Stimulated activated CD8-positive, alpha-beta memory T cell treated with anti-CD3 and anti-CD28 coated beads, Interleukin-15, amount 100 ng/mL, for 1 hour (primary cell): ENCODE measurements at places on chromosomes 5 and 9.

DNA sequence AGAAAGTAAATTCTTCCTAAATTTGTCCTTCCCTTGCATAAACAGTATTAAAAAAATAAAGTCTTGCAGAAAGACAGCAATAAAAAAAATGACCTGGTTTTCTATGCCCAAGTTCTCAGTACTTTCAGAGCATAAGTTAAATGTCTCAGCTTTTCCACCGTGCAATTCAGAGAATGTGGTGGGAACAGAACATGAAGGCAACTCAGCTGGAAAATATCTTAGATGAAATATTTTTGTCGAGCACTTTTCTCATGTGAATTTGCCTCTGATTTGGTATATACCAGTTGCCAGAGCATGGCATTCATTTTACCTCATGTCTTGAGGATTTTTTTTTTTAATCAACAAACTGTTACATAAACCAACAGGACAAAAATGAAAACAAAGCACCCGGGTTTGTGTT lies 176.1 kb downstream of the CETN3 start:
- DNase-seq: no peak

- DNase-seq: no peak
Measured at GRCh38 chr9:137984005-137984404, 106.4 kb downstream of the CACNA1B start.

DNA sequence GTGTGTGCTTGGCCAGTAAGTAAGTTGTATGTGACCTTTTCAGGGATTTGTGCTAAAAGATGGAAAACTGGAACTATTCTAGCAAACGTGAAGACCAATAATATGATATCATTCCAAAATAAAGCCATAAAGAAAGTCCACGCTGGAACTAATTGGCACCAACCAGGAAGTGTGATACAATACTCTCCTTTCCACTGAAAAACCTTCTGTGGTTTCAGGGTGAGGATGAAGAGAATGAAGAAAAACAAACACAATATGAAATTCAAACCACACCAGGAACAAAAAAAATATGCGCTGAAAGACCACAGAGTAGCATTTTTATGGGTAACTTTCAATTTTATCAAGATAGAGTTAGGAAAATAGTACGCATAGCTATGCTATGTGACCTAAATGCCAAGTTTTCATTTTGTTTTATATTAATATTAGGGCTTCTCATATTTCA lies 105.8 kb downstream of the EFNA5 start:
- DNase-seq: no peak

DNA sequence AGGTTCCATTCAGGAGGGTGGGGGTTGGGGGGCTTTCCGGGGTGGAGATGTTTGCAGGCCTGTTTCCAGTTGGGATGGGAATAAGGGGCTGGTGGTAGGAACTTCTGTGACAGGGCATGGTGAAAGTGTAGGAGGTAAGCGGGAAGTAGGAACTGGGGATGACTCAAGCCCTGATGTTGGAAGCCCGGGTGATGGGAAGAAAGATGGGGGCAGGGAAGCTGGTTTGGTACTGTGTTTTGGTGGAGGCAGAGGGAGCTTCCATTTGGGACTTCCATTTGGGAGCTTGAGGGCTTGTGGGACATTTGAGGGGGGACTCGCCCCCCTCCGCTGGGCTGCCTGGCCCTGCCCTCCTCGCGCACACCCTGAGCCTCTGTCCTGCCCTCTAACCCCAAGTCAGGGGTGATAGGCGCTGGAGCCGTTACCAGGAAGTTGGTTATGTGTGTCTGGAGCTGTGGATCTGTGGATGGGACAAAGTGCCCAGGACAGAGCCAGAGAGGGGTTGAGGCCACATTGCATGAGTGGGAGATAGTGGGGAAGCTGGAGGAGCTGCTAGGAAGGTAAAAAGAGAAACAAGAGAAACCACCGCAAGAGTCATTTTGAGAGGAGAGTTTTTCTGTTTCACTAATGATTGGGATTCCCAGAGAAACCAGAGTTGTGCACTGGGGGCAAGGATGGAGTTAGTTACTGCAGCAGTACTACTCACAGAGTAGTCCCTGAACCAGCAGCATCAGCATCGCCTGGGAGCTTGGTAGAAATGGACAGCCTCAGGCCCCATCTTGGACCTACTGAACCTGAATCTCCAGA lies 6.6 kb downstream of the RGS14 start:
- no peak for DNase-seq

GRCh38 chr9:6733831-6734230 lies 23.9 kb upstream of the KDM4C start:
- DNase-seq: no peak

- DNase-seq: no peak
Measured at GRCh38 chr5:150208187-150209098, 18.6 kb downstream of the SLC6A7 start.

DNA sequence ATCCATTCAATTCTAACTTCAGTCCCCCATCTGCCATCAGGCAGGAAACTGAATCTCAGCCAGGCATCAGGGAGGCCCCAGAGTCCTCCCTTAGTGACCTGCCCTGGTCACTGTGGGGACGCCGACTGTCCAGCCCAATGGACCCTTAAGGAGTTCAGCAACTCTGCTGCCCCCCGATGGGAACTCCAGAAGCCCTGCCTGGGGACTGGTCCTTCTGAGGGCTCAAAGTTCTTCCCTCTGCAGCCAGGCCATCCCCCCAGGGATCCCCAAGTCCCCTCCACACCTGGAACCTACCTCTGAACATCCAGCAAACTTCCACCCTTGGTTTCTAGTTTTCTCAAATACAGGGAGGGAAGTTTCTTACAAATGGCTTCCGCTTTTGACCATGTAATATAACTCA lies 76.8 kb downstream of the UBE2QL1 start:
- no peak for DNase-seq

DNA sequence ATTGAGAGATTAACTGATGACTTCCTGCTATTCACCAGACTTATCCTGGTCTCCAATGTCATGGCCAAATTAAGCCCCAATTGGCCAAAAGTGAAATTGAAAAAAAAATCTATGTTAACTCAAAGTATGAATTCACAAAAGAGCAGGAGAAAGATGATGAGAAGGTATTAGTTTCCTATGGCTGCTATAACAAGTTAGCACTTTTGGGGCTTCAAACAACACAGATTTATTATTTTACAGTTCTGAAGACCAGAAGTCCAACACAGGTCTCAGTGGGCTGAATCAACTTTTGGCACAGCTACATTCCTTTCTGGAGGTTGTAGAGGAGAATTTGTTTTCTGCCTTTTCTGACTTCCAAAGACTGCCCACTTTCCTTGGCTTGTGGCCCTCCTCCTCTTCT lies 78.6 kb upstream of the TLE1 start:
- DNase-seq: no peak

- no peak for DNase-seq
Measured at GRCh38 chr9:6106711-6107339, 91.4 kb upstream of the RANBP6 start.

DNA sequence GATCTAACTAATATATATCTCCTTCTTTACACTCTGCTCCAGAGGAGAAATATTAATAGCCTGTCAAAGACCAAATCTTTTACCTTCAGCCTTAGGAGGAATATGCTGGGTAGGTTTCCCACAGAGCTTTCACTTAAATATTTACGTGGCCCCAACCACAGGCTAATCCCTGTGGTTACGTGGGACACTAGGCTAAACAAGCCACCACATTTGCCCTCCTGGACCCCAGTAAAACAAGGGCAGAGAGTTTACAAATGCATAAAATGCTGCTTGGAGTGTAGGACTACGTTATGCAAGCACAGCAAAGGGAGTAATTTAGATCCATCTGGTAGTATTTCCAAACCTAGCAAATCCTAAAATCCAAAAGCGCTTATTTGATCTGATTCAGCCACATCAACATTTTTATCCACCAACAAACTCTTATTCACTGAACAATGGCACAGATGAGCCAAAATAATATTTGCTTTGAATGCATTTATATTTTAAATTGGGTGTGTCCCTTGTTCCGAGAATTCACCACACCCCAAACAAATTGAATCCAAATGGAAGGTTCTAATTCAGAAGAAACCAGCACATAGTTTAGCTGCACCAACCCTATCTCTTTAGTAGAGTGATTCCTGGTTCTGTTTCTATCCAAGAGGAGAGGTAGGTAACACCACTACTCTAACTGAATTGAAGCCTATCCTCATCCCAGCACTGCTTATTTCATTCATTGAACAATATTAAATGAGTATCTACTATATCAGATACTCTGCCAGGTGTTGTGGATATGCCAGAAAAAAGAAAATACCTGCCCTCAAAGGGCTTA lies 179.0 kb downstream of the TSSK1B start:
- no peak for DNase-seq
